ELF-1 (cell line): ENCODE measurements at places on chromosomes 6 and 20.
A peak's percentile ranks its signal among the peaks of the same experiment; 100 is the strongest.

DNA sequence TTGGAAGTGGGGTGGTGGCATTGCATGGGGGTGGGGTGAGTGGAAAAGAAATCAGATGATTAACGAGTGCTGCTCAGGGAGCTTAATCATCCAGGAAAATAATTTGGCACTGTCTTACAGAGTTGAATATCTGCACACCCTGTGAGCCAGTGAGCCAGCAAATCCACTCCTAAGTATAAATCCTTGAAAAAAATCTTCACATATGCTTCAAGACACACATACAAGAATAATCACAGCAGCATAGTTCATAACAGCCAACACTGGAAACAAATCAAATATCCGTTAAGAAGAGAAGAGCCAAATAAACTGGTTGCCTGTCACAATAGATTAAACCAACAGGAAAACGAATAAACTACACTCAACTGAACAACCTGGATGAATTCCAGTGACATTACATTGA, 62.8 kb downstream of the SAMD3 start:
- DNase-seq, result no peak

GRCh38 chr6:118709859-118710350, 58.5 kb upstream of the CEP85L start:
- no peak for DNase-seq

- no peak for DNase-seq
Observed at GRCh38 chr6:125198398-125198937, 44.9 kb downstream of the TPD52L1 start.

DNA sequence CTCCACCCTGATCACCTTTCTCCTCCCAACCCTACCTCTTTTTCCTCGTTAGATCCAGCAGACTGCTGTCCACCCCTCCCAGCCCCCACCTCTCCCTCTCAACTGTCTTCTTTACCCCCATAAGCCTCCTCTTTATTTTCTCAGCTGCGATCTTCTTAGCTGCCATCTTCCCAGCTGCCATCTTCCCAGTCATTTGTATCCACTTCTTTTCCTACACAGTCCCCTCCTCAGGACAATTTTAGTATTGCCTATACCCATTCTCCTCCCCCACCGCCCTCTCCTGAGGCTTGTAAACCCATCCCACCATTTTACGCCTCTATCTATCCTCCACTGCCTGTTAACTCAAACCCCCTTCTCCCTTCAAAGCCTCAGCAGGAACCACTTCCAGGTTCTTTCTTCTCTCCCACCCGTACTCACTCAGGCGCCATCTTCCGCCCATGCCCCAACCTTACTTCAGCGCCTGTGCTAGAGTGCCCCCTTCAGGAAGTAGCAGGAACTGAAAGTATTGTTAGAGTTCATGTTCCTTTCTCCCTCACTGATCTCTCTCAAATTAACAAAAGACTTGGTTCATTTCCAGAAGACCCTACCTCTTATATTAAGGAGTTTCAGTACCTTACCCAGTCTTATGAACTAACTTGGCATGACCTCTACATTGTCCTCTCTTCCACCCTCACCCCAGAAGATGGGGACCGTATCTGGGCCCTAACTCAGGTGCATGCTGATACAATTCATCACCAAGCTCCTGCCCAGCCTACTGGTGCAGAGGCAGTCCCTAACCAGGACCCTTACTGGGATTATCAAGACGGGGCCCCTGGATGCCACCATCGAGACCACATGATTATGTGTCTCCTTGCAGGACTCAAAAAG, 236.0 kb downstream of the ADGRG6 start:
- DNase-seq, result peak; percentile 40

GRCh38 chr6:31356216-31356945, 598 bp downstream of the HLA-B start:
- DNase-seq, result no peak

DNA sequence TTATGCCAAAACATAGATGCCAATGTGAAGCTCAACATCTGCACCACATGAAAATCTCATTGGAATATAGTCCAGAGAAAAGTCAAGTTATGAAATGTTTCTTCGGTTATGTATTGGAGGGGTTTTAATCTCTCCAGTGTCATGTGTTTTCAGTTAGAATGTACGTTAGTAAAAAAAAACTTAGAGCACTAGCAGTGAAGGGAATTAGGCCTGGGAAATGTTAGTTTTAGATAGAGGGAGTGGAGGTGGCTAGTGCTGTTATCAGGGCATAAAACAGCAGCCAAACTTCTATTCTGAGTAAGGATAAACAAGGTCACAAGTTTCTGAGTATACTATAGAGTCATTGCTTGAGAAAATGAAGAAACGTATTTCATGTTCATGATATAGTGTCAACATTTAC, 42.9 kb downstream of the HDGFL1 start:
- no peak for DNase-seq

DNA sequence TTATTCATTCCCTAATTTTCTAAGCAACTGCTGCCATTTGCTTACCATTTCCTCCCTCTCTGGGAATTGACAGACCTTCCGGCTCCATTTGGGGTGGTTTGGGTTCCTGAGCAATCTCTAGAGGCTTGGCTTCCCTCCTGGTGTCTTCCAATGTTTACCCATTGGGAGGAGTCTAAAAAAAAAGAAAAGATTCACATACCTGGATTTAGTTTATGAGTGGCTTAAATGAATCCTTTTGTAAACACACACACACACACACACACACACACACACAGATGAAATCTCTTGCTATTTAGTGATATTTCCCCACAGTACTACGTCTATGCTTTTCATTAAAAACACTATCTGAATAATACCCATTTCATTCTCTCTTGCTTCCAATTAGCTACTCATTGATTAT, 48.3 kb upstream of the TRAF3IP2 start:
- no peak for DNase-seq

GRCh38 chr20:10976051-10976450, 302.3 kb upstream of the JAG1 start:
- no peak for DNase-seq

DNA sequence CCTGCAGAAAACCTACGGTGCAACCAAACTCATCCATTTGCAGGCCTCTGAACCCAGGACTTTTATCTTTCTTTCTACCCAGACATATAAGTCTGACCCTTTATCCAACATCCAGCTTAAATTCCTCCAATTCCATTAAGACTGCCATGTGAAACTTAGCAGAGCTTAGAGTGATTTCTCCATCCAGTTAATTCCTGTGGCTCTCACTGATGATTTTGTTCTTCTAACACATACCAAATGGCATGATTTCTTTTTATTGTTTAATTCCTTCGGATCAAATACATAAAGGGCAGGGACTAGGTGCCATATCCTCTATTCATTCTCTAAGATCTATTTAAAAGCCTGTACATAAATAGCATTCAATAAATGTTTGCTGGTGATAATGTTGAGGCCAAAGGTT, 92.9 kb downstream of the TASP1 start:
- no peak for DNase-seq

DNA sequence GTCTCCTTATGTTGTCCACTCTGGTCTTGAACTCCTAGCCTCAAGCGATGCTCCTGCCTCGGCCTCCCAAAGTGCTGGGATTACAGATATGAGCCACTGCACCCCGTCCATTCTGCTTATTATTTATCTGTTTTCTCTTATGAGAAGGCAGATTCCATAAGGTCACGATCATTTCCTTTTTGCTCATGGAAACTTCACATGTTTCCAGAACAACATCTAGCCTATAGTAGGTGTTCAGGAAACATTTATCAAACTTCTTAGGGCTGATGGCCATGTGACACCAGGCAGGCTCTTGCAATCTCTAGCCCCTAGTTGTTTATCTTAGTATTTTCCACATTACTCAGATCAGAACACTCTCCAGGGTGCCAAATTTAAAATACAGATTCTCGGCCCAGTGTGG, 61.2 kb downstream of the ZFP64 start:
- DNase-seq, result no peak

GRCh38 chr20:14700639-14700960, 363.2 kb upstream of the FLRT3 start:
- DNase-seq, result no peak

DNA sequence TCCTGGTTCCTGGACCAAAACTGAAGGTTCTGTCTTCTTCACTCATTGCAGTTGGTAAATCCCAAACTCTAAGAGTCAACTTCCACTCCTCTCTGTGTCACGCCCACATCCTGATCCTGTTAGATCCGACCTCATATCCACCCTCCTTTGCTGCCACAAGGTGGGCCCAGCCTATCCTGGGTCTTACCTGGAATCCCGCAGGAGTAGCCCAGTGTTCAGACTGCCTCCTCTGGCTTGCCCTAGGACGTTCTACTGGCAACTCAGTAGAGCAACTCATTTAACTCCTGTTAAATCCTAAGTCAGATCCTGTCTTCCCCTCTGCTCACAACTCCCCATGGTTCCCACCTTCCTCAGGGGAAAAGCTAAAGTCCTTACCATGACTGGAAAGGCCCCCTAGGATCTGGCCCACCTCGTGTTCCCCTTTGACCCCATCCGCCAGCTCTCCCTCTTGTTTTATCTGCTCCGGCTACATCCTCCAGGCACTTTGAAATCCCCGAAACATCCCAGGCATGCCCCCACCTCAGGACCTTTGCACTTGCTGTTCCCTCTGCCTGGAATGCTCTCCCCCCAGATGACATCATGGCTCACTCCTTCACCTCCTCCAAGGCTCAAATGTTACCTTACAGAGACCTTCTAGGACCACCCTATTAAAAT, 43.9 kb downstream of the TFEB start:
- DNase-seq, result peak; percentile 54

GRCh38 chr6:815348-815738, 122.4 kb upstream of the EXOC2 start:
- no peak for DNase-seq

DNA sequence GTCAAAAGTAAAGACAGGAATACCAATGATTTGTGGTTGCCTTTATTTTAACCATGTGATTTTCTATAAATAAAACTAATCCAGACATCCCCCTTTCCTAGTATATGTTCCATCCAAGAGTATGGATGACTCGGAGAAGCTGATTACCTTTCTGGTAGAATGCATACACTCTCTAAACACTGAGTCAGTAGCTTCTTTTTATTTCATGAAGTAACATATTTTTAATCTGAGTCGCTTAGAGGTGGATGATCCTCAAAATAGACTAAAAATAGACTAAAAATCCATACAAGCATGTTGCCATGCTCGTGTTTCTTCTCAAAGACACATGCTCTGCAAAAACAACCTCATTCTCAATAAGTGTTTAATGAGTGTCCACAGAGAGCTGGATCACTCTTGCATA, 263.7 kb downstream of the COL12A1 start:
- no peak for DNase-seq

- no peak for DNase-seq
Observed at GRCh38 chr6:166623318-166623717, 3.7 kb downstream of the RPS6KA2 start.

GRCh38 chr6:35091346-35092083, 49.6 kb downstream of the TCP11 start:
- DNase-seq, result no peak

DNA sequence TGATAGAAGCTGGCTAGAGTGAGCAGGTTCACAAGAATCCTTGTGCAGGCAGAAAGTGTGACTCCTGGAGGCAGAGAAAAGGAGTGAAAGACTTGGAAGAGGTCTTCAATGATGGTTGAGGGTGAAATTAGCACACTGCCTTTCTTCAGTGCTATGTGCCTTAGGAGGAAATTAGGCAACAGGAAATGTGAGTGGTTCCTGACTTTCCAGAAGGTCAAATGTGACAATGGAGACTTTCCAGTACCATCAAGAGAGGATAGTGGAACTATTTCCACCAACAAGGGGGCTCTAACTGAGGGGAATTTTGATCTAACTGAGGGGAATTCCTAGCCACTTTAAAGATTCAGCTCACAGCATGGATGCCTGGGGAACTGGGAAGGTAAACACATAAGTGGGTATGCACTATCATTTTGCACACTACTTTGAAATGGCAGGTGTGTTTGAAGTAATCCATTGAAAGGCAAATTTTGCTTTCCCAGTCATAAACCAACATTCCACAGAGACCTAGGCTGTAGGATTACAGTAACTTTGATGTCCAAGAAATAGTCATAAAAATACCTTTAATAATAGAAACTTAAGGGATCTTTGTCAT, 90.0 kb downstream of the PERP start:
- DNase-seq, result no peak

GRCh38 chr20:45429618-45430017, 13.7 kb downstream of the PIGT start:
- no peak for DNase-seq

- DNase-seq, result no peak
Observed at GRCh38 chr6:161682982-161683381, 409.1 kb upstream of the AGPAT4 start.

GRCh38 chr6:33279971-33280511, 3.1 kb downstream of the B3GALT4 start:
- DNase-seq, result peak; percentile 94

GRCh38 chr6:142470421-142470820, 168.6 kb downstream of the ADGRG6 start:
- no peak for DNase-seq

DNA sequence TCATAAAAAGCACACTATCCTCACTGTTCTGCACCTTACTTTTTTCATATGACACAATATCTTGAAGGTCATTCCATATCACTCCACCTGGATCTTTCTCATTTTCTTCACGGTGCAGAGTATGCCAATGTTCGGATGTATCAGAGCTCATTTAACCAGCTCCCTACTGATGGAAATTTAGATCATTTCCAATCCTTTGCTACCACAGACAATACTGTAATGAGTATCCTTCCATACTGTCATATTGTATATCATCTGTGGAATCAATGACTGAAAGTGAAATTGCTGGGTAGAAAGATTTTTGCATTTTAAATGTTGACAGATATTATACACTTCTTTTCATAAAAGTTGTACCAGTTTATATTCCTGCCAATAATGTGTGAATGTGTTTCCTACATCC, 2.2 kb upstream of the RAB44 start:
- DNase-seq, result no peak

DNA sequence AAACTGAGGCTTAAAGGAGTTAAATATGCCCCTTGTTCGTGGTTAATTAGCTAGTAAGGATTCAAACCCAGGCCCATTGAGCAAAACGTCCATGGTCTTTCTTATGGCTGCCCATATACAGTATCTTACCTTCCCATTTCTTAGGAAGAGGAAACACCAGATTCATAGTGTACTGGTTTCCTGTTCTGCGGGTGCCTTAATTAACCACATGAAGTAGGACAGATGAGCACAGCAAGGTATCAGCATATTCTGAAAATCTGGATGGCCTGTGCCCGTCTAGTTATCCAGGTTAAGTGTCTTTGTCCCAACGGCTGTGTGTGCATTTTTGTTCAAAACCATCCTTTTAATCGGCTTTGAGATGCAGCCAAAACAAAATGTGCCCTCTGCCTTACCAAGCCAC, 93.4 kb upstream of the TRAF3IP2 start:
- DNase-seq, result no peak

DNA sequence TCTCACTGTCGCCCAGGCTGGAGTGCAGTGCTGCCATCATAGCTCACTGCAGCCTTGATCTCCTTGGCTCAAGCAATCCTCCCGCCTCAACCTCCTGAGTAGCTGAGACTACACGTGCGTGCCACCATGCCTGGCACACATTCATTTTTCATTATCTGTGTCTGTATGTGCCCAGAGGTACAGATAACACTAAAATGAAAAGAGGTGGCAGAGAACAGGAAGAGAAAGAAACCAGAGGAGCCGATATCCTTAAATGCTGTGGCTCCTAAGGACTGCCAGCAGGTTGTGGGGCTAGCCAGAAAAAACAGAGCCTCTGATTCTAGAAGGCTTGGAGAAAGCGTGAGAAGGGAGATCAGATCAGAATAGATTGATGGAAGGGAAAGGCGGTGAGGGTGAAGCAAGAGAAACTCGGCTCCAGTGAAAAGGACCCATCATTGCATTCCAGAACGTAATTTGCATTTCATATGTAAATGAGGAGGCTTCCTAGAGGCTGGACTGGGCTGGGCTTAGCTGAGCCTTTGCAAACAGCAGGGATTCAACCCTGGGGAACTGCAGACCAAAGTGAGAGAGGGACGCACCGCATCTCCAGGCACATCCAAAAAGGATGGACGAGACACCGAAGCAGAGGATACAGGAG, 64.2 kb downstream of the GCNT2 start:
- peak; percentile 95 for DNase-seq
